NCI-H1048 (cell line): ENCODE measurements at places on chromosomes 12 and 14.

DNA sequence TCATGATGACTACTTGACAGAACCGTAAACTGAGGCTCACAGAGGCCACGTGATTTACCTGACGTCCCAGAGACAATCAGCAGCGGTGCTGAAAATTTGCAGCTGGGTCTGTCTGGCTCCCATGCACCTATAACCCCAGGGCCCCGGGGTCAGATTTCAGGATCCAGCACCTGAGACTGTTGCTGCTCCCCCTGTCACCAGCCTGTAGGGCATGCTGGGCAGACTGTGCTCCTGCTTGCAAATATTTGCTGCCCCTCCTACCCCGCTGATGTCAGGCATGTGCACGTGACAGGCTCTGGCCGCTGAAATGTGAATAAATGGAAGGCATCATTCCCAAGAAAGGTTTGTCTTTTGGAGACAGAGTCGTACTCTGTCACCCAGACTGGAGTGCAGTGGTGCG is 6.0 kb downstream of the MMAB start:
- DNase-seq: no peak

- no peak for DNase-seq
Observed at GRCh38 chr12:109995361-109995685, 845 bp downstream of the GIT2 start.

GRCh38 chr14:65169351-65169750 is 67.0 kb upstream of the MAX start:
- DNase-seq: no peak

DNA sequence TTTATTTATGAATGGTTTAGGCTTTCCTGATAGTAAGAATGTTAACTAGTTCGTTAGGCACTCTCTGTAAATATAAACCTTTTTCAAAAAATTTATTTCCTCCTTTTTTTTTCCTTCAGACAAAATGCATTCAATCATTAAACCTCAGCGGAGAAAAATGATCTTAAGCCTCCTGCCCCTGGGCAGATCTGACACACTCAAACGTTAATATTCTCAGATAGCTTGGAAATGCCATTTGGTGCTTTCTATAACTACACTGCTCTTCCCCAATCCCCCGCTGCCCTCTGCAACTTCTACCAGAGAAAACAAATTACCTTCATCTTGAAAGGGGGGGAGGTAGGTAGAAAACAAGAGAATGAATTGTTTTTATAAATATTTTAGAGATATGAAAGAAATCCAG is 521.2 kb downstream of the MED13L start:
- no peak for DNase-seq

GRCh38 chr14:90546767-90547166 is 149.9 kb downstream of the CALM1 start:
- no peak for DNase-seq
